ENCODE measurements at places on chromosomes 1 and 21.

DNA sequence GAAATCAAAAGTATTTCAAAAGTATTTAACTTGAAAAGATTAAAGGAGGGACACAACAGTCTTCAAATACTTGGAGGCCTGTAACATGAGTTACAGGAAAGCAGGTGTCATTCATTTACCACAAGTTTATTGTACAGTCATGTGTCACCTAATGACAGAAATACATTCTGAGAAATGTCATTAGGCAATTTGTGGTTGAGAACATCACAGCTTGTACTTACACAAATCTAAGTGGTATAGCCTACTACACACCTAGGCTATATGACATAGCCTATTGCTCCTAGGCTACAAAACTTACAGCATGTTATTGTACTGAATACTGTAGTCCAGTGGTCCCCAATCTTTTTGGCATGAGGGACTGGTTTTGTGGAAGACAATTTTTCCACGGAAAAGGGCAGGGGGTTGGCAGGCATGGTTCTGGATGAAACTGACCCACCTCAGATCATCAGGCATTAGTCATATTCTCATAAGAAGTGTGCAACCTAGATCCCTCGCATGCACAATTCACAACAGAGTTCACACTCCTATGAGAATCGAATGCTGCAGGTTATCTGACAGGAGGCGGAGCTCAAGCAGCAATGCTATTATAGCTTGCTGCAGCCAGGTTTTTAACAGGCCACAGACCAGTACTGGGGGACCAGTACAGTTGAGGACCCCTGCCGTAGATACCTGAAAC is 25.0 kb upstream of the PHTF1 start:
- DNase-seq = no peak

GRCh38 chr1:20430355-20431175 is 55.4 kb downstream of the CAMK2N1 start:
- DNase-seq = peak; percentile 1

DNA sequence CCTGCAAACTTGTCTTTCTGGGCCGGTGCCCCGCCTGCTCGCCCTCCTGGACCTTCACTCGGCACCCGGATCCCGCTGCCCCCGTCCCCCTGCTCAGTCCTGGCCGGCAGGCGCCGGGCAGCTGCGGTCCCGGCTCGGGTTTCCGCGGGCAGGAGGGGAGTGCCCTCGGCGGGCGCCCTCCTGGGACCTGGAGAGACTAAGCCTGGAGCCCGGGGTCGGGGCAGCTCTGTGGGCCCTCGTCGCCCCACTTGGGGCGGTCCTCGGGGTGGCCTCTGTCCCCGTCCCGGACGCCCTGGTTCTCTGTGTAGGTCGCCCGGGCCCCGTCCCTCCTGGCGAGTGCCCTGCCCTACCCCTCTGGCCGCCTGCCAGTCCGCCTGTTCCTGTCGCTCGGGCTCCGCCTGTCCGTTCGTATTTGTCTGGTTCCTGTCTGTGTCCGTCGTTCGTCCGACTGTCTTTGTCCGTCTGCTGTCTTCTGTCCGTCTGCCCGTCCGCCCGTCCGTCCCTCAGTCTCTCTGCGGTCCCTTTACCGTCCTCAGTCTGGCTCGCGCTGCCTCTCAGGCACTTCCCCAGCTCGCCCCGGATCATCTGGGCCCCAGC is 490 bp downstream of the SERINC2 start:
- DNase-seq = peak; percentile 21

DNA sequence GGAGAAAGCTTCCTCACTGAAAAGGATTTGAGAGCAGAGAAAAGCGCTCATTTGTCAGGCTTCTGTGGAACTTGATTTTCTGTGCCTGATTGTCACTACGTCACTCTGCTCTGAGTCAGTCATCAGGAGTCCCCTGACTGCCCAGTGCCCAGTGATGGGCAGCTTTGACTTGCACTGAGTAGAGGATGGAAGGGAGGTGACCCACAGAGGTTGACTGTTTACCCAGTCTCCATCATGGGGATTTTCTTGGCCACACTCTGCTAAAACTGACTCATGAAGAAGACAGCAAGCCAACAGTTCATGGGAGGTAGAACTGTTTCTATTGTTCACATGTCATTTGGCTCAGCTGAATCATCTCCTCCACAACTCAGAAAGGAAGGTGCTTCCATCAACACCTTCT is 82.1 kb upstream of the DUSP10 start:
- DNase-seq = no peak

DNA sequence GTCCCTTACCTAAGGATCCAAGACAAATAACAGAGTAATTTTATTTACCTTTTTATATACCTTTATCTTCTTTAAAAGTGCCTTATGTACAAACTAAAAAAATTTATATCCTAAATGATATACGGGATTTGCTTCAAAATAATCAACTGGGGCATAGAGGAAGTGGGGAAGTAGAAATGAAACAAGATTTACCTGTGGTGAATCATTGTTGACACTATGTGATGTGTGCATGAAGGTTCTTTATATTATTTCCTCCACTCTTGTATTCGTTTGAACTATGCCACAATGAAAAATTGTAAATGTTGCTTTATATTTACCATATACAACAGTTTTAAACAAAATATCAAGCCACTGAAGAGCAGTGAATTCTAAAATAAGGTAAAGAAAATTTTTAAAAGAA is 13.0 kb downstream of the RGS7 start:
- DNase-seq = no peak

DNA sequence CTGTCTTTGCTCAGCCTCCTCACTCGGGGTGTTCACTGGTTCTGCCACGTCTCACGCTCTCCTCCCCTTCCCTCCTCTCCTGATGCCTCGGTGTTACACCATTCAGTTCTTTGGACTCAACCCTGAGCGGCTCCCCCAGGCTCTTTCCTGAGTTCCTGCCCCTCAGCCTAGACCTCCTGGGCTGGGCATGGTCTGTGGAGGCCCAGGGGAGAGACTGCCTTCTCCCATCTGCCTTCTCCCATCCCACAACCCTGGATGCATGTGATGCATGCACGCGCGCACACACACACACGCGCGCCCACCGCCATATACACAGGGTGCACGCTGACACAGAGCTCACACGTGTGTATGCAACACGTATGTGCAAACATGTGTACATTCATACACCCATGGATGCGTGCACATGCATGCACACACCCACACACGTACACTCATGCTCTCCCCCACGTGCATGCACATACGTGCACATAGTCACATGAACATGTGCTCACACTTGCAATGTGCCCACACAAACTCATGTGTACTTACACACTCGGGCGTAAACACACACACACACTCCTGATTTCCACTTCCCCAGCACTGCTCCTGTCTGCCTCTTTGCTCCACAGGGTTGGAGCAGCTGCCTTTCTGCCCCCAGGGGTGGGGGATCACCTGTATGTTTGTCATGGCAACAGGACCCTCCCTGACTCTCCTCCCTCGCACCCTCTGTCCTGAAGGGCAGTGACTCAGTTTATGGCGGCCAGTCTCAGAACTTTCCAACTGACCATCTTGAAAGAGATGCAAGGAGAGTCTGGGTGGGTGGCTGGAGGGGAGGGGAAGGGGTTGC is 59.0 kb downstream of the HUNK start:
- no peak for DNase-seq

- DNase-seq = no peak
Measured at GRCh38 chr1:112904071-112904830, 51.7 kb downstream of the SLC16A1 start.

- no peak for DNase-seq
Measured at GRCh38 chr1:24526940-24527542, 24.4 kb downstream of the RCAN3 start.

- DNase-seq = no peak
Measured at GRCh38 chr1:89519779-89520358, 4.8 kb upstream of the LRRC8B start.

- no peak for DNase-seq
Measured at GRCh38 chr1:48930011-48930410, 153.3 kb upstream of the BEND5 start.

DNA sequence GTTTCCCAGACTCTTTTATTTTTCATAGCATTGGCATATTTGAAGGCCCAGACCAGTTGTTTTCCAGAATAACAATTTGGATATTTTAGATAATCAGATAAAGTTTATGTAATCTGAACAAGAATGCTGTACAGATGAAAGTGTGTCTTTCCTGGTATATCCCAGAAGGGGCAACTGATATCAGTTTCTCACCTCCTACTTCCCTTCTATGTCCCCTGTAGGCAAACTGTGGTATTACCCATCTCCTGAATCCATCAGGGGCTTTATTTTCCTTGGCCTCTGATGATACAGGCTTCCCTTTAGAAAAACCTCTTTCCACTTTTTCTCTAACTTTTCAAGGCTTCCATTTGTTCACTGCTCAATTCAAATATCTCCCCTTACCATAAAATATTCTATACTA is 87.5 kb upstream of the RGS1 start:
- no peak for DNase-seq

DNA sequence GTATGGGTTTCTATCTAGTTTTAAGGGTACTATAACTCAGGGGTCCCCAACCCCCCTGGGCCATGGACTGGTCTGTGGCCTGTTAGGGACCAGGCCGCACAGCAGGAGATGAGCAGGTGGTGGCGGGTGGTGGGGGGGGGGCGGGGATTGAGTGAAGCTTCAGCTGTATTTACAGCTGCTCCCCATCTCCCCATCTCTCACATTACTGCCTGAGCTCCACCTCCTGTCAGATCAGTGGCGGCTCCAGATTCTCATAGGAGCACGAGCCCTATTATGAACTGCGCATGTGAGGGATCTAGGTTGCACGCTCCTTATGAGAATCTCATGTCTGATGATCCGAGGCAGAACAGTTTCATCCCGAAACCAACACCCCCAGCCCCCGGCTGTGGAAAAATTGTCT is 95.1 kb upstream of the SLC45A1 start:
- no peak for DNase-seq

- no peak for DNase-seq
Measured at GRCh38 chr1:8660411-8660828, 157.0 kb downstream of the RERE start.

- no peak for DNase-seq
Measured at GRCh38 chr1:173467426-173467825, 9.7 kb upstream of the PRDX6 start.

DNA sequence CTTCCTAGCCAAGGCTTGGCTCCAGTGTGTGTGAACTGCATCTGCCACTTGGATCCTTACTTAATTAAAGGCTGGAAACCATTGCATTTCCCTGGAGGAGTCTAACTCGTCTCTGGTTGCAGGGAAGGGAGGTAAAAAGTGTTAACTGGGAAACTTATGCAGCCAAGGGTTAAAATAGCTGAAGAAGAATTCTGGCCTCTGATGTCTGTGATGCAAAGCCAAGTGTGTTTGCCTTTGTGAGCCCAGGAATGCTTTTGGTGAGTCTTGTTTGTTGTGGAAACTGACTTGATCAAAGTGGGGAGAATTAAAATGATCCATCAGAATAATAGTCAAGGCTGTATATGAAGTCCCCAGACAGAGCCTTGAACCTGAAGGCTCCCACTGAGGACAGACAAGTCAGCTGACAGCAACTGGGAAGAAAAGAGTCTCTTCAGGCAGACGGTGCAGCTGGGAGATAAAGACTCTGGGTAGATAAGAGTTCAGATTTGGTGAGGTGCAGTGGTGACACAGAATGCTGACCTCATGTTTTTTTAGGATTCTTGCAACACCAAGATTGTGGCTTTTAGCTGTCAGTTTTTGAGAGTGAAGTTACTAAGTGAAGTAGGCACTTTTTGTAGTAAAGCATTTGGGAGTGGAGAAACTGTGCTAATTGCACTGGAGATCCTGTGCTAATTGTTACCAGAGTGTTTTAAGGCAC is 59.5 kb upstream of the WLS start:
- no peak for DNase-seq

DNA sequence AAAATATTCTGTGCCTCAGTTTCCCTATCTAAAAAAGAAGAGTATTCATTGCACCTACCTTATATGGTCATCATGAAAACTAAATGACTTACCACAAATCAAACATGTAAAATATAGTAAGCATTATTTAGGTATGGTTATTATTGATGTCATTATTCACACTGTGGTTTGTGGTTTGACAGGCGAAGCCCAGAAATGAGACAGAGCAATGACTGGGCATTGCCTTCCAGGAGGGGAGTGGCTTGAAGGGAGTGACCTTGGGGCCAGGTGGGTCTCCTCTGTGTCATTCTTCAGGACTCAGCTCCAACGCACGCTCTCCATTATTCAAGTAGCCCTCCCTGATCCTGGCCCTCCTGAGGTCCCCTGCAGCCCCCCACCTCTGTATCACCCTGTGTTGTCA is 133.7 kb downstream of the DMRTA2 start:
- DNase-seq = no peak

DNA sequence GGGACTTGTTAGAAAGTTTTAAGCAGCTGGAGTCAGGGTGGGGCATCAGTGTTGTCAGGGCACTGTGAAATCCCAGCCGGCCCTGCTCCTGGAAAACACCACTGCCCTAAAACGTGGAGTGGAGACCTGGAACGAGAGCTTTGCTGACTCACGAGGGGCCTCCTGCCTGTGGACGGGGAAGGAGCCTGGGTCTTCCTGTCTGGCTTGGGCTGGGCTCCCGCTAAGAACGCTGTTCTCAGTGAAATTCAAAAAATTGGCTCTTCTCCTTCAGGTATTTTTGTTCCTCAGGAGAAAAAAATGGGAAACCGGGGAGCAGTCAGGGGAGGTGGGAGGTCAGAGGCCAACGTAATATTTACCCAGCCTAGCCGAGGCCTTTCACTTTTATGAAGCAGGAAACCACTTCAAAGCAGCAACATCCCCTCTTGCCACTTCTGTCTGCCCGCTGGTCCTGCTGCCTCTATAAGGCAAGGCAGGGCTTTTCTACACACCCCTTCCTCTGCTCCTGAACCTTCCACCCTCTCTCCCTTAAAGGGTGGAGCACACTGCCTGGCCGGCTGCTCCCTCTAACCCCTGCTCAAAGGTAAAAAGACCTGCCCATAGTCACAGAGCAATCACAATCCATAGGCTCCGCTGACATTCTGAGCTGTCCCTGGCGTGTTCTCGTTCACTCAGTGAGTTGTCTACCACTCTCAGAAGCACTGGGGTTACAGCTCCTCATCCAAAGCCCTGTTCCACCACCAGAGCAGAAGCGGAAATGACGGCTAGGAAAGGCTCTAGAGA is 8.0 kb downstream of the PLXNA2 start:
- DNase-seq = no peak

- no peak for DNase-seq
Measured at GRCh38 chr1:231814521-231814920, 187.9 kb downstream of the DISC1 start.

DNA sequence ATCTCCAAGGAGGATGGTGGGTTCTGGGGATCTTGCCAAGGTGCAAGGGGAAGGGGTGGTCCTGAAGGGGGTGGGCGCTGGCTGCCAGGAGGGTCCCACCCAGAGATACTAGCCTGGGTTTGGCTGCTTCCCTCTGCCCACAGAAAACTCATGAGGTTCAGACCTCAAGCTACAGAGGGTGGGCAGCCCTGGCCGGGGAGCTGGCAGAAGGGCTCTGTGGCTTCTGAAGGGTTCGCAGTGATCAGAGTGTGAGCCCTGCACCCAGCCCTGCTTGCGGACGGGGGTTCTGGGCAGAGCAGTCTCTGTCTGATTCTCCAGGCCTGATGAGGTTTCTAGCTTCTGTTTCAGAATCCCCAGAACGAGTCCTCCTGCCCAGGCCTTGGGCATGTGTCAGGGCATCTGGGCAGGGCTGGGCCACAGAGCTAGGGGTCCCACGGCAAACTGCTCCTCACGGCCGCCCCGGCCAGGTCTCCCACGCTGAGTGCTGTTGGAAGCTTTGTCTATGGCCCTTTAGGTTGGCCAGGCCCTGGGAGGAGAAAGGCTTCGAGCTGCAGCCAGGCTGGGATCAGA is 635 bp upstream of the MMEL1 start:
- DNase-seq = no peak

GRCh38 chr21:14354515-14354914 is 28.4 kb downstream of the HSPA13 start:
- DNase-seq = no peak

GRCh38 chr21:29104239-29104708 is 26.2 kb upstream of the MAP3K7CL start:
- DNase-seq = no peak

- DNase-seq = no peak
Measured at GRCh38 chr1:41135196-41135947, 106.7 kb downstream of the SCMH1 start.

Measured in NCI-H526 treated with DMSO at 0.1 percent for 48 hours (cell line).